ENCODE measurements at places on chromosomes 16 and 17.

GRCh38 chr17:47742319-47743181 is 9.5 kb downstream of the TBX21 start:
- DNase-seq: peak; percentile 43

DNA sequence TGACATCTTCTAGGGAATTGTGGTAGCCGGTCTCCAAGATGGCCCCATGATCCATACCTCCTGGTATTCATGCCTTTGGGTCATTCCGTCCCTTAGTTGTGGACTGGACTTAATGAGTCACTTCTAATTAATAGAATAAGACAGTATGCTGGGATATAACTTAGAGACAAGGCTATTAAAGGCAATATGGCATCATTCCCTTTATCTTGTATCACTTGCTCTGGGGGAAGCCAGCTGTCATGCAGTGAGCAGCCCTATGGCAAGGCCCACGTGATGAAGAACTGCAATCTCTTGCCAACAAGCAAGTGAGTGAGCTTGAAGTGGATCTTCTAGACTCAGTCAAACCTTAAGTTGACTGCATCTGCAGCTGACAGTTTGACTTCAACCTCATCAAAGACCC is 97.8 kb upstream of the MED13 start:
- DNase-seq: no peak

DNA sequence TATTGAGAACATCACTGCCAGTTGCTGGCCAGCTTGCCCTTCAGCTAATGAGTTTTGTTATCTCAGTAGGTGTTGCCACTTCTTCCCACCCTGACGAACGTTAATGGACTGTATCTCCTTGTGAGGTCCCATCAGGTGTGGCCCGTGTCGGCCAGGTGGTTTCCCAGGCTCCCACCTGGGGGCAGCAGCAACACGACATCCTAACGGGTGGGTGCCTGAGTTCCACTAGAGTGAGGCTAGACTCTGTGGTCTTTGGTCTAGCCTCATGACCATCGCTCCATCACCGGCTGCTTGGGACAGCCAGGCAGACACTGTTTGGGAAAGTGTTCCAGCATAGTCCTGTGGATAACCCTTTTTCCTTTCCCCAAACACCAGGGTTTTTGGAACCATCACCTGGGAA is 45.6 kb upstream of the LCMT1 start:
- no peak for DNase-seq

DNA sequence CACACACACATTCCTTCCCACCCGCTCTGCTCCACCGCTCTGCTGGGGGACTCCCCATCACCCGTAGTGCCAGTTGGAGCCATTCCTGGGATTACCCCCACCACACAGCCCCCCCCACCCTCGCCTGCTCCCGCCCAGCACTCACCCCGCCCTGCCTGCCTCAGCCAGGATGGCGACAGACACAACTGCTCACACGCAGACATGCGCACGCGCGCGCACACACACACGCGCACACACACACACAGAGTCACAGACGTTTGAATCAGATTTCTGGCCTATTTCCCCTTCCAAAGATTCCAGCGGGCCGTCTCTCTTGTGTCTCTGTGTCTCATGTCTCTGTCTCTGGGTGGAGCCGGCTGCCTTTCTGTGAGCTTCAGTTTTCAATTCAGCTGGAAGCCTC is 4.4 kb downstream of the CACNA1G start:
- DNase-seq: no peak

DNA sequence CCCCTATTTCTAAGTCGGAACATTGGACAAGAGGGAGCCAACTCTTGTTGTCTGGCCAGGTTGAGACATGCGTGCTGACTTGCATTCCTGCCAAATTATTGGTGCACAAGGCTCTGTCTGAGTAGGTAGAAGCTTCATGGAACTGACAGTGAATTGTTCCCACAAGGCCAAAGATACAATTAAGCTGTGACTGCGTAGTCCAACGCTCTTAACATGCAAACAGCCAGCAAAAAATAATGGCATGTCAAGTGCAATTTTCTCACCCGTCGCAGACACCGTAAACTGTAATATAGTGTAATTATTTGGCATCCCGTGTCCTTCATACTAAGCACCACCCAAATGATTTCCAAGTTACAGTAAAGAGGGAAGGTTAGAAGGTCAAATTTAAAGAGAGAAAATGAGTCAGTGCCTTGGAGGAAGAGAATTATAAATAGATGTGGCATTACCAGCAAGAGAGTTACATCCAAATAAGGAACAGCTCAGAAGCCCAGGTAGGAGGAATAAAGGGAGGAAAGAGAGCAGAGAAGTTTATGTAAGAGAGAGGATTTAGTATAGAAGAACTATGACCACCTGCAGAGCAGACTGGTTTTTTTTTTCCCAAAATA is 21.8 kb downstream of the CDH8 start:
- DNase-seq: no peak

- DNase-seq: no peak
These were observed 9.6 kb upstream of the WNT9B start for GRCh38 chr17:46841561-46842379.

GRCh38 chr16:10138881-10139280 is 43.3 kb downstream of the GRIN2A start:
- DNase-seq: no peak

GRCh38 chr17:83037874-83038165 is 41.6 kb upstream of the METRNL start:
- DNase-seq: no peak

DNA sequence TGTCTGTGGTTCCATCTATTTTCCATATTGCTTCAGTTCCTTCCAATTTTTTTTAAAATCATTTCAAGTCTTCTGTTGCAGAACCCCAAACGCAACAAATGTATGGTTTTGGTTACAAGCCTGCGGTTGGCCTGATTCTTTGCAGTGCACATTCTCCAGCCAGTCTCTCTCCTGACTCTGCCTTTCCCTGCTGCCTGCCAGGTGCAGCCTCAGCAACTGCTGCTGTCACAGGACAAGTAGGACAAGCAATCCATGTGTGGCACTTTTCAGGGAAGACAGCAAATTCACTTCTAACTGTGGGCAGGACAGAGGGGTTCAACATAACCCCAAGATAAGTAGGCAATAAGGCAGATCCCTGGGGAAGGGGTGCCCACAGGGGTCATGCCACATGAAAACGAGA is 24.2 kb downstream of the EMP2 start:
- no peak for DNase-seq

DNA sequence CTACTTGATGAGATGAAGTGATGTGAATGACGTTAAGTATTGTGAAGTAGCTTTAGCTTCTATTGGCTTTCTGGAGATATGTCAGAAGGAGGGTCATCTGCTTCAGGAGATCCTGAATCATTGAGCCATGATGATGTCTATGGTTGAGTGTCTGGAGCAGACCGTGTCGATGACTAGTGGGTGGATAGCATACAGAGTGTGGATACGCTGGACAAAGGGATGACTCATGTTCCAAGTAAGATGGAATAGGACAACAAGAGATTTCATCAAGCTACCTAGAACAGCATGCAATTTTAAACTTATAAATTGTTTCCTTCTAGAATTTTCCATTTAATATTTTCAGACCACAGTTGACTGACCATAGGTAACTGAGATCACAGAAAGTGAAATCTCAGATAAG is 116.1 kb upstream of the RBBP6 start:
- DNase-seq: no peak

DNA sequence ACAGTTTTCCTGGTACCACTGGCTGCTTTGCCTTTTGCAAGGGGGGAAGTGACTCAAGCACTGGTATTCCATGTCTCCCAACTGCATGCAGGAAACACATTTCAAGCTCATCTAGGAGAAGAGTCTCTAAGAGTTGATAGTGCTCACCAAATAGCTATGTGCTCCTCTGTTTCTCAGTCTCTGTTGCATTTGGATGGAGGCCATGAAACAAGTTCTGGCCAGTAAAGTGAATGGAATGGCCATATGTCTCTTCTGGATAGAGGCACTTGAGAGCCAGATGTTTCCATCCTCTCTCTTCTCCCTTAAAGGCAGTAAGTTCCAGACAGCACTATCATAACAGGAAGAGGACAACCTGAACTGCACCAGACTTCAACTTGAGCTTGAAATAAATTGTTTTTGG is 60.6 kb downstream of the C16orf82 start:
- no peak for DNase-seq

DNA sequence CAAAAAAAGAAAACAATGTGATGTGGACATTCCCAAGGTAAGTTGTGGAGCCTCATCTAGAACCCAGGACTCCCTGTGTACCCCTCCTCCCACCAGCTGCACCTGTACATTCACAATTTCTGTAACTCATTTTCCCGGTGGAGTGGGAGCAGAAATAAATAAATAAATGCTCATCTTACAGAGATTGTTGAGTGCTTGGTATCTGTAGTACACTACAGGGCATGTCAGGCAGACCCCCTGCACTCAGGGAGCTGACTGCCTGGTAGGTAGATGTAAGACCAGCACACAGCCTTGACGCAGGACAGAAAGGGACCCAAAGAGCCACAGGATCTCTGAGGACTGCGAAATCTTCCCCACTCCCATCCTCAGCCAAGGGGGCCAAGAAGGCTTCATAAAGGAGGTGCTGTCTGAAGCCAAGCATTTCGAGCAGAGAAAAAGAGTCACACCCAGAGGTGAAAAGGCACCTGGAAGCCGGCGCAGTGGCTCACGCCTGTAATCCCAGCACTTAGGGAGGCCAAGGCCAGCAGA is 6.5 kb downstream of the EIF1 start:
- no peak for DNase-seq

DNA sequence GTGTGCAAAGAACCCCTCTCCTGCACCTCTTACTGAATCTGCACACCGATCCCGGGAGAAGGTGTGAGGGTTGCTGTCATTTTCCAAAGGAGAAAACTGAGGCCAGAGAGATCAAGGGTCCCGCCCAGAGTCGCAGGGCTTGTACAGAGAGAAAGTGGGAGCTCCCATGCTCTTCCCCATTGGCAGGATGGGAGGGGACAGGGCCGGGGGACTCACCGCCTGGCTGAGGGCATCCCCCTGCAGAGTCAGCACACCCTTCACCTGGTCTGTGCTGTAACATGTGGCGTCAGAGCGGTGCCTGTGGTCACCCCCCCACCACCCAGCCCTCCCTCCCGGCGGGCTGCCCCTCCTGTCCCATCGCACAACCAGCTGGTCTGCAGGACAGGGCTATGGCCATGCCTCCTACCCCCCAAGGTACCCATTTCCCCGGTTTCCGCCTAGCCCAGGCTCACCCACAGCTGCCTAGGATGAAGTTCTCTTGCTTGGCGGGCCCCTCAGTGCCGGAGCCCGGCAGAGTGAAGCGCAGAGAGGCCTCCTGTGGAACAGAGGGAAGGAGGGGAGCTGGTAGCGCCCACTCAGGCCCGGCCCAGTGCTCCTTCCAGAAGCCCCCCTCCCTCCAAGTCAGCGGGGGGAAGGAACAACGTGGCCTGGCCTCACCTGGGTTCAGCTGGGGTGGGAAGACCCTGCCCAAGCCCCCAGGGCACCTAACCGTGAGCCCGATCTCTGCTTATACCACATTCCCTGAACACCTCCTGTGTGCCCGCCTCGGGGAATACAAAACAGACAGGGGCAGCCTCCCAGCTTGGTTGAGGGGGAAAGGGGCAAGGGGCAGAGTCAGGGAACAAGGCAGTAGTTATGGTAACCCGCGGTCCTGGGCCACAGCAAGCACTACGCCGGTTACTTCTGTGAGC is 1.1 kb downstream of the ROGDI start:
- DNase-seq: no peak

DNA sequence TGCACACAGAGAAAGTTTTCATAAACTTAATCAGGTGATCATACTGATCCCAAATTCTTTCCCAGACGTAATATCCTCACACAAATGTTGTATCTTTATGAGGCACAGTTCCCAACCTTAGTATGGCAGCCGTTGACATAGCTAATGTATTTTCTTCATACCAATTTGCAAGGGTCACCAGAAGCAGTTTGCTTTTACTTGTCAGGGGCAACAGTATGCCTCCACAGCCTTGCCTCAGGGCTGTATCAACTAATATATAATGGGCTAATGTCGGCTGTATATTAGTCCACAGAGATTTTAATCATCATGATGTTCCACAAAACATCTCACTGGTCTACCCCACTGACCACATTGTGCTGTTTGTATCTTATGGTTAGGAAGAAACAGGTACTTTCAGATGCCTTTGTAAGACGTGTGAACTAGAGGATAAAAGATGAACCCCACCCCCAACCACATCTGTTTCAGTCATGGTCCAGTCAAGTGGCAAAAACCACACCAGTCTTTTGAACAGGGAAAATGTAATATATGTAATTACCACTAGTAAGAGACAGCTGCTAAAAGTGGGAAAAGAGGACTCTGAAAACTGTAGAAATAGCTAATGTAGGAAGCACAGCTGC is 55.2 kb downstream of the GAN start:
- DNase-seq: no peak

DNA sequence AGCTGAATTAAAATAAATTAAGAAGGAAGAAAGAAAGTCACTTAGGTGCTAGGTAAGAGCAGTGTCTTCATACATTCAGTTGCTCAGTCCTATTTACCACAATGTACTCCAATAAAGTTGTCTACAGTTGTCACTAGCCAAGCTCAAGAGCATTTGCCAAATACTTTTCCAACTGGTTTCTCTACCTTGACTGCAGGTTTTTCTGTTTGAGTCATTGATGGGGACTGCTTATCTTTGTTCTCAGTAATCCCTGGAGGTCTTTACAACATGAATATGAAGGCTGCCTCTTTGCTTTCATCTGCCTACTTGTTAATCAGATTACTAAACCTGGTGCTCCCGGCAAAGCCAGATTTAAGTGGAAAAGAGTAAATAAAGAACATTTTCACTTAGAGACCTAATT is 64.6 kb upstream of the CLEC18B start:
- DNase-seq: no peak

- no peak for DNase-seq
These were observed 7.4 kb downstream of the FAM171A2 start for GRCh38 chr17:44356241-44356640.

DNA sequence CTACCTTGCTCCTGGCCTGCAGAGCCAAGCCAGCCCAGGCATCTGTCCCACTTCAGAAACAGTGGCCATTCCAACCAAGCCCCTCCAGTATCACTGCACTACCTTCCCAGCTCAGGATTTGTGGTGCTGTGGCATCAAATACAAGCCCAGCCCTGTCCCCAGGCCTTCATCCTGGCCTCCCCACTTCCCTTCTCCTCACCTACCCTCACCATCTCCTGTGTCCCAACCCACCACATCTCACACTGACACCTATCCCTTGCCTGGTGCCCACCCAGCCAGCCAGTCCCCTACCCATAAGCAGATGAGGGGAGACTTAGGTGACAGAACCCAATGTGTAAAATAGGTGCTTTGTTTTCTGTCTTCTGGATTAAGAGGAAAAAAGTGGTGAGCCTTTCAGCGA is 66.0 kb upstream of the CDH5 start:
- no peak for DNase-seq

DNA sequence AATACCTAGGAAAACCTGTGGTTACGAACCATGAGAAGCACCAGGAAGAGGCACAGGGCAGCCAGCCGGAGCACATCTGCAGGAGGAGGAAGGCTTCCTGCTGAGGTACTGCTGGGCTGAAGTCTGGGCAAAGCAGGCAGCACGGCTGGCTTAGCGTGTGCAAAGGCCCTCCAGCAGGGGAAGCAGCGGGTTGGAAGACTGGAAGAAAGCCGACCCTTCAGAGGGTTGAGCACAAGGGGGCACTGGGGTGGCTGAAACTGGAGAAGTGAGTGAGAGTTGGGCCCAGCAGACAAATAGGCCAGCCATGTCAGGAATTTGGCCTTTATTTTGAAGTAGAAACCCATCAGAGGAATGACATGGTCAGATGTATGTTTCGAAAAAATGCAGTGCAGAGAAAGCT is 12.1 kb upstream of the HSD3B7 start:
- DNase-seq: no peak

GRCh38 chr17:2283302-2283701 is 20.3 kb downstream of the SMG6 start:
- no peak for DNase-seq

Data from stimulated activated CD4-positive, alpha-beta T cell treated with anti-CD3 and anti-CD28 coated beads, Interleukin-1b, Interleukin-23, amount 100 ng/mL, for 48 hours (primary cell).